ENCODE measurements at places on chromosomes 2 and 18.

GRCh38 chr2:20687260-20687832 is 20.4 kb downstream of the GDF7 start:
- DNase-seq: no peak

DNA sequence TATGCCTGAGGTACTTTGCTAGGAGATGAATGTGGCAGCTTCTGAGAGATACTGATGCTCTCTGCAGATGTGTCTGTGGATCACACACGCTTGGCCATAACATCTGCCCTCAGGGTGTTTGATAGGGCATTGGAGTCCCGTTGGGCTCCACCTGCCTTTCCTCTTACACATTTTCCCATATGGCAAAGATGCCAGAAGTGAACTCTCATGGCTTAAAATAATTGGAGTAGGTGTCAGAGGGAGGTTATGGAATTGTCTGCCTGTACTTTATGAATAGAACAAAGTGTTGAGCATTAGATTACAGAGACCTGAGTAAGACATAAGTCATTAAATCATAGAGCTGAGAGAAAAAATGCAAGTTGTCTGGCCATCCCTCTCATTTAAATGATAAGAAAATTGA is 75.3 kb upstream of the PNPT1 start:
- DNase-seq: no peak

DNA sequence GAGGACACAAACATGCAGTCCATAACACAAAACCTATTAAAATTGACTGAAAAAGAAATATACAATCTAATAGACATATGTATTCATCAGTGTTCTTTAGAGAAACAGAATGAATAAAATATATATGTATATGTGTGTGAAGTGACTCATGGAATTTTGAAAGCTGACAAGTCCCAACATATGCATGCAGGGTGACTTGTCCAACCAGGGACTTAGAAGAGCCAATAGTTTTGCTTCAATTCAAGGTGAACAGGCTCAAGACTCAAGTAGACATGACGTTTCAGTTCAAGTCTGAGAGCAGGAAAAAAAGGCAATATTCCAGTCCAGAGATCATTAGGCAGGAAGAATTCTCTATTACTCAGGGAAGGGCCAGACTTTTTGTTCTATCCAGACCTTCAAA is 271.2 kb upstream of the SETBP1 start:
- DNase-seq: no peak

GRCh38 chr2:50535971-50536759 is 495.8 kb downstream of the NRXN1 start:
- no peak for DNase-seq

DNA sequence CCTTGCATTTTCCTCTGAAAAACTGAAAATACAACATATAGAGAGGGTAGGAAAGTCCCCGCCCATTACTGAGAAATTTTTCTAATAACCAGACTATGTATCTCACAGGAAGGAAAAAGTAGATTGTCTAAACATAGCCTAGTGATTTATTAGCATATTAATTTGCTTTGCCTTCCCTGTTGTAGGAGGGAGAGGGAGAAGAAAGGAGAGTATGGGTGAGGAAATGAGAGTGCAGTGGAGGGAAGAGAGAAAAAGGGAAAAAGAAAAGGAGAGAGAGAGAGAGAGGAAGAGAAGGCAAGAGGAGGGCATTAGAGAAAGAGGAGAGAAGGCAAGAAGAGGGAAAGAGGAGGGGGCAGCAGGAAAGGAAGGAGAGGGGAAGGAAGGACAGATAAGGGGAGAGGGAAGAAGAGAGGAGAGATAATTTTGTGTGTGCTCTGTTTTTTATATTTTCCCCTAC is 3.6 kb upstream of the KYNU start:
- DNase-seq: no peak

DNA sequence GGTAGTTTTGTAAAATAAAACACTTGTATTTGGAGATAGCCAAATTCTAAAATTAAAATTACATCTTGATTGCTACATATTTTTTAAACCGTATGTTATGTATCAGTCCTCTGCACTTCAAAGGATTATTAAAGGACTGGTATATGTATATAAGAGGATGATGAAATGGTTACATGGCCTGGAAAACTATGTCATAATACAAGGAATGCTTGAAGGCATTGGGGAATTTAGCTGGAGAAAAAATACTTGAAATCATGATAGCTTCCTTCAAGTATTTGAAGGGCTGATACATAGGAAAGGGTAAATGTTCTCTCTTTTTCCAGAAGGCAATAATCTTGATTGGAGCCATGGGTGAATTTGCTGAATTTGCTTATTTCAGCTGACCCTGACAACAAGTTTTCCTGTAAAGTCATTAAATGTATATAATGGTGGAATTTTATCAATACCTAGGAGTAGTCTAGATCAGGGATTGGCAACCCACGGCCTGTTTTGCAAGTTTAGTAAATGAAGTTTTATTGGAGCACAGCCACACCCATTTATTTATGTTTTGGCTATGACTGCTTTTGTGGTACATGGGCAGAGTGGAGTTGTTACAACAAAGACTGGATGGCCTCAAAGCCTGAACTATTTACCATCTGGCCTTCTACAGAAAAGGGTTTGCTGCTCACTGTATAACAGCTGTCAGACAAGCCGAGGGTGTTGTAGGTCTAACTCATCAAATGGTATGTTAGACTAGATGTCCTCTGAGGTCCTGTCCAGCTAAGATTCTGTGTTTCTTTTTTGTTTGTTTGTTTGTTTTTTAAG is 34.4 kb downstream of the ACYP2 start:
- no peak for DNase-seq

GRCh38 chr2:75551434-75551833 is 9.3 kb downstream of the EVA1A start:
- DNase-seq: no peak

GRCh38 chr2:218547978-218548377 is 20.2 kb downstream of the USP37 start:
- no peak for DNase-seq

- DNase-seq: no peak
Observed at GRCh38 chr2:133486771-133487191, 81.5 kb downstream of the NCKAP5 start.

GRCh38 chr2:157432475-157433106 is 11.3 kb downstream of the CYTIP start:
- DNase-seq: no peak

- DNase-seq: no peak
Observed at GRCh38 chr2:62149708-62150107, 46.2 kb upstream of the B3GNT2 start.

DNA sequence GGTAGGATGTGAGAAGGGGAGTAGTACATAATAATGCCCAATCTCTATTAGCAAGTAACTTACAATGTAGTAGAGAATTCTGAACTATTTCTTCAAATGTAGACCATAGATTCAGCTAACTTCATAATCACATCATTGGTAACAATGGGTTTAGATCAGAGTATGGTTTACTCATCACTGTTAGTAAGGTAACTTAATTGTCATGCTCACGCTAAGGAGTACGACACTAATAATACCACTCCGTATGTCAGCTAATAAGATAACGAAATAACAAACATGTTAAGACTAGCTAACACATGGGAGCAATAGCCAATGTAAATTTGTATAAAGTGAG is 56.4 kb upstream of the CCDC141 start:
- no peak for DNase-seq

DNA sequence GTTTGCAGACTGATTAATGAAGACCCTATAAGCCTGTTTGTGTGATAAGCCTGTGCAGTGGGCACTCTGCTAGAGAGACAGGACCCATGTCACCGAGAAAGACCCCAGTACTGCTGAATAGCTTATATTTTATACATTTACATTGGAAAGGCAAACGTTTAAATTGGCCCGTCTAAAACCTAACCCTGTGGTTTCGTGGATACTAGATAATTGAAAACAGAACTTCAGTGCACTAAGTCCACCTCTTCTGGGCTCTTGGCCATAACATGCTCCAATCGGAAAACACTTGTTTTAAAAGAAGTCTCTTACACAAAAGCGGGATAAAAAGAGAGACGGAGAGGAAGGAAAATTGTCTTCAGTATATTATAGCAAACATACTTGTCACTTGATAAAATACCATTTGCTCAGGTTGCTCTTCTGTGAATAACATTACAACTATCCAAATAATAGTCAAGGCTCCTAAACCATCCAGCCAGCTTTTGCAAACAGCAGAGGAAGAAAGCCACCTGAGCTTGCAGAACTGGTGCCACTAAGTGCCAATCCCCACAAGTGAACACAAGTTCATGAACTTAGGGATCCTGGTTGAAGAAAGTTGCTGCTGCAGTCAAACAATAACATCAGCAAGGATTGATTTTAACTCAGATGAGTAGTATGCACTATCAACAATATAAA is 218.4 kb upstream of the FN1 start:
- no peak for DNase-seq

- no peak for DNase-seq
Observed at GRCh38 chr2:17878281-17879136, at the start of gene KCNS3. TSS of gene KCNS3 (plus strand) at chr2:17878667. CDS start at chr2:17931009, 52,342 bp downstream.

GRCh38 chr2:197011801-197012641 is 85.5 kb upstream of the PGAP1 start:
- DNase-seq: peak; percentile 26

GRCh38 chr2:111201214-111201613 is 80.5 kb downstream of the BCL2L11 start:
- DNase-seq: no peak

DNA sequence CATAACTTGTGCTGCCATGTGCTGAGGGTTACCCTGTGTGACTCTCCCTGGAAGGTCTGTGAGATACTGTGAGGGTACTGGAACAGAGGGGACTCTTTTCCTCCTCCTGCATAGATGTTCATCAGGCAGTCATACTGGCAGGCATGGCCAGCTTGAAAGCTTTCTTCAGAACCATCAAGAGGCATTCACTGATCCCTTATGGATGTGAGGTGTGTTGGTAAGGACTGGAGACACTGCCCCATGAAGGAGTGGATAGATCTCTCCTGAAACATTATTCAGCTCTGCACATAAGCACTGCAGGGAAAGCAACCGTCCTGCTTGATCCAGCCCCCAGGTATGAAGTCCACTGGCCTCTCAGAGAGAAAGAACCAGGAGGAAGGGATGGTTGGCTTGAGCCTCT is 176.6 kb upstream of the ARL4C start:
- no peak for DNase-seq

DNA sequence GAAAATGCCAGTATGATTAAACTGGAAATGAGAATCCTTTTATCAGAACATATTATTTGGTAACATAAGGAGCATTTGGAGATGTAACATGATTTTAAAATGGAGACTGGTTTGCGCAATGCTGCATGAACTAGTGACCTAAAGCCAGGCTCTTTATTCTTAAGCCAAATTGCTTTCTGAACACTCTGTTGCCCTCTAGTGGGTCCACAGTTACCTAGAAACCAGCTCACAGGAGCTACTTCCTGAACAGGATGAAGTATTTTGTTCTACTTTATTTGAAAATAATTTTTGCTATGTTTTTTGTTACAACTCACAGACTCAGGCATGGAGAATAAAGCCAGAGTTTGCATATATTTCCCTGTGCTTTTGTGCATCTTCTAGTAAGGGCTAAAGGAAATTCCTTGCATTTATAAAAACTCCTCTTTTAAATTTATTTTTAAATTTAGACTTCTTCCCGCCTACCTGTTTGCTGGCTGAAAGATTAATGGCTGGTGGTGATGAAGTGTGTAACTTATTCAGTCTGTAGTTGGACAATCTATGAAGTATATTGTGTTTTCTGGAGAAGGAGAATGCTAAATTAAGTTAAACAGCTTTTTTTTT is 146.7 kb downstream of the PARD3B start:
- peak; percentile 50 for DNase-seq

DNA sequence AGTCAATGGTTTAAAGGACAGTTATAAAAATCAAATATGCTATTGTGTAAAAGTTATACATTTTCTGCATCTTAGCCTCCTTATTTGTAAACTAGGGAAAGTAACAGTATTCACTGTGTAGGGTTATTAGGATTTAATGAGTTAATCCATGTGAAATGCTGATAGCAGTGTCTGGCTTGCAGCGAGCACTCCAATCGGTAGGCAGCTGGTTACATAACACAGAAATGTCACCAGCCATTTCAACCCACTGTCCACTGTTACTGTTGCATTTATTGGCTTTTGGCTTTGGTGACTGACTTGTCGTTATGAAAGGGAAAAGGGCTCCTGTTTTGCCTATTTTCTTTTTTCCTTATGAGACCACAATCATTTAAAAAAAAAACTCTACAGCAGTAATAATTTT is 38.9 kb downstream of the ID2 start:
- no peak for DNase-seq

DNA sequence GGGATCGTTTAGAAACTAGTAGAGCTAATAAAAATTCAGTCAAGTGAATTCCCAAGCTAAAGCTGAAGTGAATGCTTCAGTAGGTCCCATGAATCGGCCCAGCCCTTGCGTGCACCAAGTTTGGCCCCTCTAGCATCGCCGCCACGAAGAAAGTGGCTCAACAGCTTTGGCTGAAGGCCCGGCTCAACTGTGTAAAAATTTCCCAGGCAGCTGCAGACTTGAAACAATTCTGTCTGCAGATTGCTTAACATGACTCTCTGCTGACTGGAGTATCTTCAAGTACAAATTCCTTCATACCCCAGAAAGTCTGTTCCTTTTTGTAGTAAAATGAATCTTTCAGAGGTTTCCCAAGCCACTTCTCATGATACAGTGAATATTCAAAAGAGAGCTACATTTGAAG is 32.7 kb downstream of the ALMS1 start:
- no peak for DNase-seq

DNA sequence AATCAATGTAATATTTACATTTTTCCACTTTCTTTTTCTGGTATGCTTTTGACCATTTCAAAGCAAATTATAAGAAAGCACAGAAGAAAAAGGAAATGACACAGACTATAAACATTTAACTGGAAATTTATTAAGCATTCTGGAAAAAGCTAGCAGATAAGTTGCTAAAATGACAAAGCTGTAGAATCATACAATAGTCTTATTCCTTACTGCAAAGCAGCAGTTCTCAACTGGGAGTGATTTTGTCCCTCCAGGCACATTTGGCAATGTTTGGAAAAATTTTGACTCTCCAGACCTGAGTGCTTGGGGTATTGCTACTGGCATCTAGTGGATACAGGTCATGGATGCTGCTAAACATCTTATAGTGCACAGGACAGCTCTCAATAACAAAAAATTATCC is 75.1 kb downstream of the MBD5 start:
- no peak for DNase-seq

DNA sequence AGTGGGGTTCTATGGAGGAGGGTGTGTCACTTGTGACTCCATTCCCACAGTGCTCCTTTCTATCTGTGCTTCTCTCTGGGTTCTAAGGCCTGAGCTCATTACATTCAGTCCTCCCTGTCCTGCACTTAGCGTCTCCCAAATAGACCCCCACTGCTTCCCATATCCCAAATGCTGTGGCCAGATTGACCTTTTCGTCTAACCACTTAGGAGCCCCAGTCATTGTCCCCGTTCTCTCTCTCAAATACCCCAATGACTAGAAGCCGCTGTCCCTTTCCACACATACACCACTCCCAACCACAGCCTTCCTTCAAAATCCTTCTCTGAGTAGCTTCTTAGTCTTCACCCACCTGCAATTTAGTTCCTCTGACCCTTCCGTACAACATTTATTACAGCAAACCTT is 146.5 kb downstream of the TRIM43 start:
- no peak for DNase-seq

All from NCI-H1092 (cell line).